ENCODE measurements at places on chromosomes 11 and 22. TPM values are rescaled to one million over a fixed set of nuclear protein-coding genes. Genes with fewer than 3 reads are reported as not detected.

DNA sequence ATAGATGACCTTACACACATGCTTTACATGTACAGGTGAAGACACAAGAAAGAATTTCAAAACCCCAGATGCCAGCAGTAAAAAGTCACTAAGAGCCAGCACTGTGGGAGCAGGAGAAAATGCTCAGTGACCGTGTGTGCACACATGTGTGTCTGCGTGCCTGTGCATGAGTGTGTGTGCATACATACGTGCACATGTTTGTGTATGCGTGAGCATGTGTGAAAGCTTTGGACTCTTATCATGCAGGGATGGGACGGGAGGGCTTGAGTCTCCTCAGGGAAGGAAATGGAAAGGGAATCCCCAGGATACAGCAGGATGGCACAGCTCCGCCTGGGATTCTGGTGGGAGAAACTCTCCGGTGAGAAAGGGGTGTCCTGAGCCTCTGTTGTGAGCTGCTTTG lies 121.5 kb upstream of the B3GAT1 start:
- H3K4me3 ChIP-seq: no peak overlapping the region
- no peaks in the 10 kb centered on the region for H3K36me3 ChIP-seq
- no peaks in the 10 kb centered on the region for H3K4me1 ChIP-seq

- peaks cover 3% of the 10 kb centered on the region for H3K4me1 ChIP-seq
- H3K4me3 ChIP-seq: no peak overlapping the region
- H3K27me3 ChIP-seq: no peaks in the 10 kb centered on the region
- DNase-seq: no peak
Observed at GRCh38 chr22:40728731-40729189, 49.5 kb downstream of the MCHR1 start.

DNA sequence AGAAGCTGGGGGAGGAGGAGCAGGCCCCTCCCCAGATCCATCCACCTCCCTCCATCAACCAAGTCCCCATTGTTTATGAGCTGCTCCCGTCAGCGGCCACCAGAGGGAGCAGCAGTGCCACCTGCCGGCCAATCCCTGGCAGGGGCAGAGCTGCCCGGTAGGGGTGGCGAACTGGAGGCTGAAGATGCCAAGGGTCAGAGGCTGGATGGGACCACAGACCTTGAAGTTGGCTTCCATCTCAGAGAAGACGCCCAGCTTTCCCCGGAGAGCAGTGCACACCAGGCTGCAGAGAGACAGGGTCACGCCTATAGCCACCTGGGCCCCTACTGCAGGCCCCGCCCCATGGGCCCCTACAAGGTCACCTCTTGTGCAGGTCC lies 3.6 kb downstream of the FIBP start:
- H3K27ac ChIP-seq: no peak overlapping the region
- H3K36me3 ChIP-seq: peaks cover 40% of the 10 kb centered on the region
- no peak overlapping the region for H3K4me3 ChIP-seq
- peaks cover 4% of the 10 kb centered on the region for H3K4me1 ChIP-seq
- no peaks in the 10 kb centered on the region for H3K27me3 ChIP-seq
- peak; percentile 65 for DNase-seq

GRCh38 chr11:131248588-131248987 lies 121.8 kb upstream of the NTM start:
- no peak for DNase-seq
- peaks cover 7% of the 10 kb centered on the region for H3K27me3 ChIP-seq
- no peaks in the 10 kb centered on the region for H3K4me1 ChIP-seq
- H3K4me3 ChIP-seq: no peak overlapping the region
- H3K36me3 ChIP-seq: no peaks in the 10 kb centered on the region

GRCh38 chr11:82832983-82833382 lies 67.2 kb downstream of the PRCP start:
- H3K4me1 ChIP-seq: no peaks in the 10 kb centered on the region
- peaks cover 4% of the 10 kb centered on the region for H3K36me3 ChIP-seq
- H3K4me3 ChIP-seq: no peak overlapping the region
- H3K27ac ChIP-seq: no peak overlapping the region

DNA sequence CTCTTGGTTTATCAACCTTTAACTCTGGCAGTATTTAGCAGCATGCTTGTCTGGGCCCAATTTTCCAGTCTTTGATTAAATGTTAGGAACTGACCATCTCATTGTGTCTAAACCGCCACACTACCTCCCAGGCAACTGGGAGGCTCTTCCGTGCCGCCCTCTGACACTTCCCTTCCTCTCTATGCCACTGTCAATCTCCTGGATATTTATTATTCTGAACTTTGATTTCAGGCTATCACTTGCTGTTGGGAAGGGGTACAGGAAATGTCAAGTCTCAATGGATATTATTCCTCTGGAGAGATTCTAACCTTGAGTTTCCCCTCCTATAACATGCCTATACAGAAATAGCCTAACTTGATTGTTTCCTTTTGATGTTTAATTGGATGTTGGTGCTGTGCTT lies 222.9 kb upstream of the NARS2 start:
- peaks cover 48% of the 10 kb centered on the region for H3K4me1 ChIP-seq
- no peaks in the 10 kb centered on the region for H3K27me3 ChIP-seq
- no peak overlapping the region for H3K4me3 ChIP-seq
- H3K36me3 ChIP-seq: peaks cover 6% of the 10 kb centered on the region

- H3K4me1 ChIP-seq: peaks cover 17% of the 10 kb centered on the region
- peak; percentile 71 for DNase-seq
- peak overlapping the region; percentile 75 for H3K4me3 ChIP-seq
- peak overlapping the region; percentile 56 for H3K27ac ChIP-seq
- H3K36me3 ChIP-seq: peaks cover 26% of the 10 kb centered on the region
Observed at GRCh38 chr22:32803738-32804435, 2.4 kb downstream of the TIMP3 start.

The POU2AF1 gene
- total RNA-seq: not detected

The ZDHHC5 gene
- total RNA-seq: 21.4 TPM

The MAPK8IP2 gene
- total RNA-seq: under 0.01 TPM

The OR51G1 gene
- total RNA-seq: not detected
